ENCODE measurements at places on chromosomes 11 and 22.

DNA sequence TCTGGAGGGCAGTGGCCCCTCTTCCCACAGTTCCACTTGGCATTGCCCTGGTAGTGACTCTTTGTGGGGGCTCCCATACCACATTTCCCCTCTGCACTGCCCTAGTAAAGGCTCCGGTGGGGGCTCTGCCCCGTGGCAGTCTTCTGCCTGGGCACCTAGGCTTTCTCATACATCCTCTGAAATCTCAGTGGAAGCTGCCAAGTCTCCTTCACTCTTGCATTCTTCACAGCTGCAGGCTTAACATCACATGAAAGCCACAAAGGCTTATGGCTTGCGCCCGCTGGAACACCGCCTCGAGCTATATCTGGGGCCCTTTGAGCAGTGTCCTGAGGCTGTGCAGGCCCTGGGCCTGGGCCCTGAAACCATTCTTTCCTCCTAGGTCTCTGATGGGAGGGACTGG lies 25.3 kb downstream of the PLEKHB1 start:
- DNase-seq: no peak

DNA sequence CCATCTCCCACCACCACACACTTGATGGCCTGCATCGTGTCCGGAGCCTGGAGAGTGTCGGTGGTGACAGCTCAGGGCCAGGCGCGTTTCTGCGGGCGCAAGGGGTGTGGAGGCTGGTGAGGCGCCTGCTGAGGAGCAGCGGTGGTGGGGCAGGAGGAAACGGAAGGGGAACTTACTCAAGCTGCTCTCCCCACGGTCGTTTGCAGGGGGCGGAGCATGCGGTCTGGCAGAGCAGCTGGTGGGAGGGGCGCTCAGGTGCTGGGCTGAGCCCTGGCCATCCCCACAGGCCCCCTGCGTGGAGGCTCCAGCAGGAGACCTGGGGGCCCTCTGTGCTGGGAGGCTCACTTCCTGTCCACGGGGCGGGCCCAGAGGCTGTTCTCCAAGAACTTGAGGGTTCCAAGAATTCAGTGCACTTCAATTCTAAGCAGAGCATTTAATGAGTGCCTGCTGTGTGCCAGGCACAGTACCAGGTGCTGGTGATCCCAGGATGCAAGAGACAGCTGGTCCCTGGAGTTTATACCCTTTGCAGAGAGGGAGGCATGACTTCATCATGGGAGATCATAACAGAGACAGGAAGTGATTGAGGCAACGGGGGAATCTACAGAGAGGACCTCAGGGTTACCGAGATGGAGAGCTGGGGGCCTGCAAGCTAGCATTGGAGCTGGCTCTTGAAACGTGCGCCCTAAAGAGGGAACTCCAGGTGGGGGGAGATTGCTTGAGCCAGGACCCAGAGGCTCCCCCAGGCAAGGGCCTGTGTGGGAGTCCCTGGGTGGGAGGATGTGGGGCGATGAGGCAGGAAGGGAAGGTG lies at the start of gene RAC2:
TSS of gene RAC2 (minus strand) at position 156 of the 808 bp plus-strand sequence. CDS start at position 35, 121 bp downstream.
- peak; percentile 80 for DNase-seq

DNA sequence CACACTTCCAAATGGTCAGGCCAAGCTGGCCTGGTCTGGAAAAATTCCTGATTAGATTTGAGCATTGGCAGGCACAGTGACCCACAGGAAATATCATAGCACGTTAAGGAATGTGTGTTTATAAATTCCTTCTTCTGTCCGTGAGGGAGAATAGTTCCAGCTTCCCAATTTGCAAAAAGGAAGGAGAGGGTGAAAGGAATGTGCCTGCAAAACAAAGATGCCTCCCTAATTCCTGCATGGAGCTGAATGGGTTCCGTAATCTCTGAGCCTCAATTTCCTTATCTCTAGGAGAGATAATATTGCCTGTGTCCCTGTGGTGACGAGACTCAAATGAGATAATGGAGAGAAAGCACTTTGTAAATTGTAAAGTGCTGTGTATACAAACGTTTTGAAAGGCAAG lies 105.1 kb downstream of the FEZ1 start:
- DNase-seq: no peak

GRCh38 chr11:101738452-101738851 lies 154.6 kb upstream of the TRPC6 start:
- no peak for DNase-seq

DNA sequence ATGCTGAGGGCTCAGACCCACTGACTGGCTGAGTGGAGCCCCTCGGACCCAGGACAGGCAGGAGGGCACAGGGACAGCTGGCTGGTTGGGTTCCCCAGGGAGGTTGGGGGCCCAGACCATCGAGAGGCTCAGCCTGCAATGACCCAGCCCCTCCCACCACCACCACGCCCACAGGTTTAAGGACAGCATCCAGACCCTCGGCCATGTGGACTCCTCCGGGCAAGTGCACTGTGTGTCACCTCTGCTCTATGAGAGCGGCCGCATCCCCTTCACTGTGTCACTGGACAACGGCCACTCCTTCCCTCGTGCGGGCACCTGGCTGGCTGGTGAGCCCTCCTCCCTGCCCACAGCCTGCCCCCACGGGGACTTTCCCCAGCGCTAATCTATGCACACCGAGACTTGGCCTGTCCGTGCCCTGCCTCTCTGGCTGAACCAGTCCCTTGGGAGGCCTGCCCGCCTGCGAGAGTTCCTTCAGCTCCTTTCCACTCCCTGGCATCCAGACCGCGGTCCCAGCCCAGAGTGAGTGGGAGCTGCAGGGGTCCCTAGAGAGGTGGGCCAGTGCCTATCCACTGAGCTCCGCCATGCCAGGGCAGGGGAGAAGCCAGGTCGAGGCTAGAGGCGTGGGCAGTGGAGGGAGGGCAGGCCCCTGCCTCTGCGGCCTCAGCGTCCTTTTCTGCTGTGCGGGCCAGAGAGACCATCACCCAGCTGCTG lies 2.2 kb downstream of the SUSD2 start:
- no peak for DNase-seq

- no peak for DNase-seq
These were observed 515 bp downstream of the BACE1 start for GRCh38 chr11:117315285-117316196.

- DNase-seq: no peak
These were observed 2.0 kb upstream of the B3GAT1 start for GRCh38 chr11:134413826-134414731.

GRCh38 chr11:19935507-19935906 lies 222.9 kb downstream of the NAV2 start:
- no peak for DNase-seq

- peak; percentile 89 for DNase-seq
These were observed 61.0 kb downstream of the TNRC6B start for GRCh38 chr22:40238425-40239344.

DNA sequence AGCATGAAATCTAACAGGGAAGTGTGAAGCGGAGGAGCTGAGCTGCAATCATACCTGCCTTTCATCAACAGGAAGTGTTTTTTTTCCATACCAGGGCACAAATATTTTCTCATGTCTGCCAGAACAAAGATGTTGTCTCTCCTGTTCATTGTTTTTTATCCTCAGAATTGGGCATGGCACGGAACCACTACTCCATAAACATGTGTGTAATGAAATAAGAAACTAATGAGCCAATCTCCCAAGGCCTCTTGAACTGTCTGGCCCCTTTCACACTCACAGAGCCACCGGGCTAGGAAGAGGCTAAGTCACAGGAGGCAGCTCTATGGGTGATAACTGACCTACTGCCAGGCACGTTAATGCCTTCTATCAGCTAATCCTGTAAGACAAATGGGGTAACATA lies 124.4 kb downstream of the ETS1 start:
- no peak for DNase-seq

GRCh38 chr22:25747245-25747944 lies 5.4 kb downstream of the MYO18B start:
- peak; percentile 15 for DNase-seq

- DNase-seq: no peak
These were observed 2.0 kb downstream of the SIPA1 start for GRCh38 chr11:65639623-65640482.

GRCh38 chr11:119380827-119381180 lies 686 bp downstream of the USP2 start:
- no peak for DNase-seq
